ENCODE measurements at places on chromosomes 5 and 9.

DNA sequence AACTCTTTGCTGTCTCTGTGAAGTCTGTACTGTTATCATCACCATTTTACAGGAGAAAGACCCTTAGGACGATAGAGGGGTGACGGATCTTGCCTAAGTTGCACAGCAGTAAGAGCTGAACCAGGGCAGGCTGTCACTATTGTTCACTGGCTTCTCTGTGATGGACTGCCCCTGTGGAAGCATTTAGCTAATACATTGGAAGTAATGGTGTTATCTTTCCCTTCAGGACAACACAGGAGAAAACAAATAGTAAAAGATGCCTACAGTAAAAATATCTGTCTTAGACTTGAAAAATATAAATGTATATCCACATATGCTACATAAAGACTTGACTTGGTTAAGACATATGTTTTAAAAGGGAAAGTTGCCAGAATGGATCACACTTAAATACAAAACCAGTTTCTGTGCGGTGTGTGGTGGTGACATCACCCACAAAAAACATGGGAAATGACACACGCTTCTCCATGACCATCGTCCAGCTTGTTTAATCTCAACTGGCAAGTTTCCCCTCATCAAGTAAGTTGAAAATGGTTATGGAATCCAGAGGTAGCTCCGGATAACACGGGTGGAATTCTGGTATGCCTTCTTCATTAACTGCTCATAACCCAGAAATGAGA, 351.8 kb downstream of the EBF1 start:
- DNase-seq: no peak

GRCh38 chr5:177590406-177590805, 1.6 kb upstream of the TMED9 start:
- no peak for DNase-seq

GRCh38 chr9:81678088-81678487, 11.3 kb downstream of the TLE1 start:
- no peak for DNase-seq

DNA sequence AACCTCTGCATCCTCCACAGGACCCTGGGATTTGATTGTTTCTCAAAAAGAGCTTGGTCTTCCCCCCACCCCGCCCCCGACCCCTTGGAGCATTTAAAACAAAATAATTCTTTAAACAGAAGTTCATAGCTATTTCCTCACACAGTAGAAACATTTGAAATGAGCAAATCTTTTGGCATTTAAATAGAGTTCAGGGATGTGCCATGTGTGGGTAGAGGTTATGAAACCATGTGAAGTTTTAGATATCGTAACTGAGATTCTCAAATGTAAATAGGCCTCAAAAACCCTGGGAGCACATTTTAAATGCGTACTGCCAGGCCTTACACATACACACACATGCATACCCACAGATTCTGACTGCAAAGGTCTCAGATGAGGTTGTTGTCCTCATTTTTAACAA, 66.5 kb downstream of the EPB41L4B start:
- no peak for DNase-seq

GRCh38 chr9:68546596-68547390, 6.1 kb upstream of the TMEM252 start:
- no peak for DNase-seq

- DNase-seq: peak; percentile 45
Measured at GRCh38 chr5:93611976-93612854, 29.2 kb downstream of the NR2F1 start.

GRCh38 chr5:164188733-164189148, 683.3 kb downstream of the MAT2B start:
- DNase-seq: peak; percentile 93

GRCh38 chr5:51131266-51131665, 252.0 kb upstream of the ISL1 start:
- DNase-seq: no peak

- DNase-seq: peak; percentile 26
Measured at GRCh38 chr9:128161215-128161902, 1.3 kb downstream of the BBLN start.
